ENCODE measurements at places on chromosomes 7 and 10. TPM values are rescaled to one million over a fixed set of nuclear protein-coding genes. Genes with fewer than 3 reads are reported as not detected.

GRCh38 chr7:106536079-106536478 lies 124.9 kb downstream of the CCDC71L start:
- DNase-seq, result no peak

DNA sequence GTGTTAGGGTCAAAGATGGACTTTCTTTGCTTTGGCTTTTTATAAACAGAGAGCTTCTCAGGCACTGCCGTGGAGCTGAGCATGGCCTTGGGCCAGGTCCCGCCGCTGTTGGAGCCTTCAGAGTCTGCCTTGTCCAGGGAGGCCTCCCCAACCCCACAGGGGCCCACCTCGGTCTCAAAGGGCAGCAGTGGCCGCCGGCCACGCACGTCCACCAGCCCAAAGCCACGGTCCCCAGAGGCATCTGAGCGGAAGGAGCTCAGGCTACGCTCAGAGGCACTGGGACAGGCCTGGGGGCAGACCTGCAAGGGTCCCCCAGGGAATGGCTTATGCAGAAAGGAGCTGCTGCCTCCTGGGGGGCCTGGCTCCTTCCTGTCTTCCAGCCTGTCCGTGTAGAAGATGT lies 105.0 kb downstream of the DLG5 start:
- DNase-seq, result no peak

GRCh38 chr7:5567790-5568189 lies 144.2 kb upstream of the TNRC18 start:
- no peak for DNase-seq

DNA sequence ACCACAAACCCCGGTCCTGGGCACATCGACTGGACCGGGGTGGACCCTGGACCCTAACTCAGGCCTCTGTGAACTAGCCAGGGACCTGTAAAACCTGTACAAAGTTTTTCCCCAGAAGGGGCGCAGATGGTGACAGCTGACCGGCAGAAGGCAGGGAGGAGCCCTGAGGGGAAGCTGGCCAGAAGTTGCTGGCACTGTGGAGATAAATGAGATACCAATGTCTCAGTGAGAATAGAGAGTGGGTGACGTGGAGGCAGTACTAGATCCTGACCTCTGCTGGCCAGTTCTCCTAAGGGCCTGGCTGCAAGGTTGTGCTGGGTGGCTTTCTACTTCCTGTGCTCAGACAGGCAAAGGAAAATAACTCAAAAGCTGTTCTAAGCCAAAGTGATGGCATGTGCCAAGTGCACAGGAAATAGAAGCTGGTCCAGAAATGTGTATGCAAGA lies 10.6 kb upstream of the TSPAN14 start:
- DNase-seq, result no peak

DNA sequence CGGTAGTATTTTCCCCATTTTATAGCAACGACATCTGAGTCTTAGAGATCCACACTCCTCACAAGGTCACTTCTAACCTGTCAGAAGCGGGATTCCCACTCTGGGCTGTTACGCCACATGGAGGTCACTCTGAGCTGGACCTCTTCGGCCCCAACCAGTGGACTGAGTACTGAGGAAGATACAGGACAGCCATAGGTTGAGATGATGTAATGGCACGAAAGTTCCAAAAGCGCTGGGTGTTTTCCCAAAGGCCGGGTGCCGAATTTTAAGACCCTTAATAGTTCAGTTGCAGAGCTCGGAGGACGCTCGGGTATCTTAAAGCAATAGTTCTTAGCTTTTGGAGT lies 699 bp downstream of the GHITM start:
- no peak for DNase-seq

Gene GSDME
- total RNA-seq, result 25.0 TPM

All from progenitor cell of endocrine pancreas (in vitro differentiated cells).